Subcutaneous adipose tissue (tissue), 4 donors: ENCODE measurements at places on chromosomes 5 and 9. TPM values are rescaled to one million over a fixed set of nuclear protein-coding genes. Genes with fewer than 3 reads are reported as not detected.

Gene TMEM252
- total RNA-seq: not detected

Gene MAMDC2
- 18.5 TPM for total RNA-seq

Gene FCN1
- 10.5 TPM for total RNA-seq

Gene NEURL1B
- 14.1 TPM for total RNA-seq

Gene FAM120AOS
- total RNA-seq: 67.4 TPM

Gene HEMGN
- not detected for total RNA-seq

Gene SPATA31E1
- total RNA-seq: not detected

Gene PCDHGB6
- 4.6 TPM for total RNA-seq

Gene NUTM2F
- total RNA-seq: not detected

Gene AIF1L
- total RNA-seq: 55.4 TPM

Gene LRRC26
- total RNA-seq: not detected

Gene PAX5
- total RNA-seq: 0.17 TPM

Gene SLC6A18
- not detected for total RNA-seq

Gene ARL14EPL
- total RNA-seq: not detected

Gene BHMT
- 2.4 TPM for total RNA-seq

Gene KCNN2
- not detected for total RNA-seq

Gene AGXT2
- total RNA-seq: not detected
